Colonic mucosa (tissue), 4 donors: ENCODE measurements at places on chromosomes 4 and X.

DNA sequence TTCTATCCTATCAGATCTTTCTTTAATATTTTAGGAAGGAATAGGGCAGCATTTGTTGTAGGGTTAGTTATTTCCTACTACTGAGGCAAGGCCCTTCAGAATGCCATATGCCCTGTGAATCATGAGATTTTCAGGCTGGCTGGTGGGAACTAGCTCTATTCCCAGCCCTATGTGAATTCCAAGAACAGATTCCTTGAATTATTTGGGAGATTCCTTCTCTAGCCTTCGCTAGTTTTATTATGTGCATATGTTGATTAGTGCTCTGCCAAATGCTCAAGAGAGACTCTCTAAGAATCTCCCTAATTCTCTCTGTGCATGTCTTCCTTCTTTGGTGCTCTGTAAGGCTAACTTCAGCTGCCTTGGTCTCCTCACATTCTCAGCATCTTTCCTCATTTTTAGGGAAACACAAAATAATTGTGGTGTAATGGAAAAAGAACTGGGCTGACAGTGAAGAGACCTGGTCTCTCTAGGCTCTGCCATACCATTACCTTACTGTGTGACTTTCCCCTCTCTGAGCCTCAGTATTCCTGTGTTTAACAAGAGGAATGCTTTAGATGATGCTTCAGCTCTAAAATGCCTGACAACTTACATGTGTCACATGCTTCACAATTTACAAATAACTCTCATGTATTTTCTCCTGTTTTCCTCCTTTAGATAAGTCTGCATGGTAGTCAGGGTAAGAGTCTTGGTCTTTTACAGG, 79.7 kb downstream of the VMA21 start:
- DNase-seq = no peak

DNA sequence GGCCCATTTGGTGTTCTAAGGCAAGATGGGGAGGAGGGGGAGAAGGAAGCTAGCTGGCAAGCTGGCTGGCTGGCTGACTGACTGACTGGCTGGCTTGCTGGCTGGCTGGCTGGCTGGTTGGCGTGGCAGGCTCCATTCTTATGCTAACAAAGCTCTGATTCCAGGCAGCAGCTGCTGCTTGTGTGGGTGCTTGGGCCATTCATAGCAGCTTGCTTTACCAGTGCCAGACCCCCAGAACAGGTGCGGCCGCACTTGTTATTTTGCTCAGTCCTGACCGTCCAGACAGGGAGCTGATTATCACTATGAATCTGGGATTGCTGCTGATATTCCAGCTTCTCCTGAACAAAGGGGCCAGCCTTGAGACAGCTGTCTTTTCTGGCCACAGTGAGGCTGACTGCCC, 131.2 kb upstream of the PAK3 start:
- no peak for DNase-seq

DNA sequence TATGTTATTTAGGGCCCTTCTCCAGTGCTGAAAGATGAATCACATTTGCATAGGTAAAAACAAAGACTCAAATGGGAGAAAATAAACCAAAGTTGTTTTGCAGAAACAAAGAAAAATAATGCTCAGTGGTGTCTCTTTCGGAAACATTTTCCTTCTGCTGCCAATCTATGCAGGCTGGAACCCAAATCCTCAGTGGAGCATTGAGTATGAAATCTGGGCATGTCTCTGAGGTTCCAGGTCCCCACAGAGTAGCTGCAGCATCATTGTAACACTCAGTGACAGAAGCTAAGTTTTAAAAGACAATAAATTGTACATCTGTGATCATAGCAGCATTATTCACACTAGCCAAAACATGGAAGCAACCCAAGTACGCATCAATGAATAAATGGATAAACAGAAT, 303.6 kb downstream of the FBXW7 start:
- no peak for DNase-seq

DNA sequence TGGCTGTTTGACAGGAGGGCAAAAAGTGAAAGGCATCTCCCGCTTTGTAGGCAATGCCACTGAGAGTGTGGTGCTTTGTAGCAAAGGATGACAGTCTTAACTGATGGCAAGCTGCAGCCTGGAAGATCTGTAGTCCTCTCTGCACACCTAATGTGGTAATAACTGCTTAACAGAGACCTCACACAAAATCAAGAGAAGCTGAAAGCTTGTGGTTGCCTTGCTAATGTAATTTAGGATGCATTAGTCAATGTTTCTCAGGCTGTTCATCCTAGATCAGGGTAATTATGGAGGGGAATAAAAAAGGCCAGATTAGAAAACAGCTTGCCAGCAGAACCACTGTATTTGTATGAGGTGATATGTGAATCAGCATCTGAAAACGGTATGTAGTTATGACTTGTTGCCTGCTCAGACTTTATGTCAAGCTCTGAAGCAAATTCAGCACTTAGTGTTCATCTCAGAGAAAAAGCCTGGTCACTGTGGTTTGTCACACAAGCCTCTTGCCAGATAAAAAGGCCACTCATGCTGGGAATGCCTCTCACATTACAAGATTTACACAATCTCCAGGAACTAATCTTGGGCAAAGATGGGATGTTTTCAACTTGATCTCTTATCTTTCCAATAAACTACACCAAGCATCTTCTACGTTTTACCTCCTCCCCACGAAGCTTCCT, 130.8 kb downstream of the ENOX2 start:
- DNase-seq = no peak

GRCh38 chrX:139559383-139560042, 29.0 kb downstream of the F9 start:
- DNase-seq = peak; percentile 44

DNA sequence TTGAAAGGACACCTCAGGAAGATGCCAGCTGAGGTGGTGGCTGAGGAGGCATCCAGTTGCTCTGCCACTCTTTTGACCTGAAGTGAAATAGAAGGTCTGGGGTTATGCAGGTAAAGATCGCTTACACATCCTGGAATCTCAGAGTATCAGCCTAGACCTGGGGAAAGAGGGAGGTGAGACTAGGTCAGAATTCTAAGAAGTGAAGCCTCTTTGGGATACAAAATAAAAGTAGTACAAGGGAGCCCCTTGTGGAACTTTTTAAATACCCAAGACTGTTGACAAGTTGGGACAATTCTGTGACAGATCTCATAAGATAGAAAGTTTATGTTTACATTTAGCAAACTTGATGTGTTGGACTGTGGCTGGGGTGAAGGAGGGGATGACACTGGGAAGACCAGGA, 263.1 kb downstream of the SPRY1 start:
- DNase-seq = no peak

DNA sequence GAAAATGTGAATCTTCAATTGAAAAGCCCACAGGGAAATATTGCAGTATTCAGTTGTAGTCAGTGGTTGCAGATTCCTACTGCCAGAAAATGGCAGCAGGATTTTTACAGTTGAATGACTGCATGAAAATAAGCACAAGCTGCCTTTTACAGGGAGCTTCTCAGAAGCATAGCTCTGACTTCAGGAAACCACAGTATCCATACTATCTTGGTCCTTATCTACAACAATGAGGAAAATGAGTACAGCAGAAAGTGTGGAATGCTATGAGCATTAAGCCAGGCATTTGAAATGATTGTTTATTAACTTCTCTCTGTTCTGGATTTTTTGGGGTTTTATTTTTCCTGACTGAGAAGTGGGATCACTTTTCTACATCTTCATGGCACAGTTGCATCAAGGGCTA, 34.6 kb upstream of the PRRG1 start:
- no peak for DNase-seq

- no peak for DNase-seq
These were observed 10.3 kb downstream of the GUCY1B1 start for GRCh38 chr4:155769090-155769489.

DNA sequence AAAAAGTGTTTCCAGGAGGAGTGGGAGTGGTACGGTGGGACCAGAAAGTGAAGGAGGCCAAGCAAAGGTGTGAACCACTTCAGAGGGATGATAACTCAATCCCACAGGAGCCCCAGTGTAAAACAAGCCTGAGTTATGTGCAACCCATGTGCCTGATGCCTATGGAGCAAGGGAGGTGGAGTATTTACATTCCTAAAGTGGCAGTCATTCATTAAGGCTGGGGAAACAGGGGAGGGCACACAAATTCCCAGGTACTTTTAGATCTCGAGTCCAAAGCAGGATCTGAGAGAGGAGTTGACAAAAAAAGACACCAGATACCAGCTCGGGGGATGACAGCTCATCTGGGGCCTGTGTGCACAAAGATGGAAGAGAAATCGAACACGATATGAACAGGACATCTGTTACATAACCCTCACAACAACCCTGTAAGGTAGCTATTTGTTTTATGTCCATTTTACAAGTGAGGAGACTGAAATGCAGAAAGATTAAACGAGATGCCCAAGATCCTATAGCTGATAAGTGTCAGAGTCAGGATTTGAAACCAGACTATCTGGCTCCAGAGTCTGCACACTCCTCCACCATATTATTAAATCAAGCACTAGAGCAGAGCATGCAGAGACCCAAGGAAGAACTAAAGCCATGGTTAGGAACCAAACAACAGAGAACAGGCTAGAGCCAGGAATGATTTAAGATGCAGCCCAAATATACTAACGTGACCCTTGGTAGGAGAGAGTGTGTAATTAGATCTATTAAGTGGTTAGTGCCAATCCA, 91.9 kb upstream of the MAPK10 start:
- no peak for DNase-seq

DNA sequence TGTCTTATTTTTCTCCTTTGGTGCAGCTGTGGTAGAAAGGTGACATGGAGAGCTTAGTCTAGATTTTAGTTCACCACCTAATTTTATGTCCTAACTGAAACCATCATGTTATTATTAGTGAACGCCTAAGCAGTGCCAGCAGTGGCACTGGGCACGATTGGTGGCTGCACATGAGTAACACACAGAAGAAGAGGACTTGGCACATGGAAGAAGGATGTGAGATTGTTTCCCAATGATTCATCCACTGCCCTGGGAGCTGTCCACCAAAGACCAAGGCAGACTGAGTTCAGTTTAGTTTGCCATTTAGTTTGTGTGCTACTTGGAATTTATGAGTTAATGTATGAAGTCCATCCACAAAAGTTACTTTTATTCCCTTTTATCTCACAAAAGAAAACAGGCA, 68.1 kb upstream of the NAP1L5 start:
- no peak for DNase-seq

GRCh38 chr4:153346031-153346430, 1.5 kb downstream of the MND1 start:
- DNase-seq = no peak

GRCh38 chrX:142233400-142233799, 28.3 kb upstream of the MAGEC2 start:
- DNase-seq = no peak

GRCh38 chr4:4416981-4417380, 30.1 kb downstream of the NSG1 start:
- no peak for DNase-seq

DNA sequence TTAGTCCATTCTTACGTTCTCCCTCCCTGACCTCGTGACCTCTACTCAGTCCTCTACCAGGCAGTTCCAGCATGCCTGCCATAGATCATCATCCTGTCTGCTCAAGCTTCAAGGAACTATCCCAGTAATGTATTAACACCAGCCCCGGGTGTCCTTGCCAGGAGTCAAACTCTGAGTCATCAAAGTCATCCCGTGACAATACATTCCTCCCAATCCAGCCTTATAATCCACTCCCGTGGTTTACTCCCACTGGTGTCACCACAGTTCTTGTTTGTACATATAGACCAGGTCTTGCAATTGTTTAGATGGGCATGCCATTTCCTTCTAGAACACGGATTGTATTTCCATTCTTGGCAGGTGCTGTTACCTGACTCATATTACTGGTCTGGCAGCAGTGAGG, 68.7 kb upstream of the TAB3 start:
- no peak for DNase-seq

DNA sequence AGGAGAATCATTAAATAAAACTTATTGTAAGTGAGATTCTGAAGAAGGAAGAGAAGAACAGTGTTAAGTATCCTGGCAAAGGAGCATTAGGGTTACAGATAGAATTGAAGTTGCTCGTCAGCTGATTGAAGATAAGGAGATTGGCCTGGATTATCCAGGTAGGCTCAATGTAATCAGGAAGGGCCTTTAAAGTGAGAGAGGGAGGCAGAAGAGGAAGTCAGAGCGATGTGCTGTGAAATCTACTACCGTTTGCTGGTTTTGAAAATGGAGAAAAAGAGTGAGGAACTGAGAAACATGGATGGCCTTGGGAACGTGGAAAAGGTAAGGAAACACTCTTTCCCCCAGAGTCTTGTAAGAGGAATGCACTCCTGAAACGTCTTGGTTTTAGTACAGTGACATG, 245.7 kb downstream of the ANTXR2 start:
- no peak for DNase-seq

- no peak for DNase-seq
These were observed 1.4 kb upstream of the SMAD1 start for GRCh38 chr4:145480257-145480656.

- DNase-seq = peak; percentile 42
These were observed 59.3 kb downstream of the MAML3 start for GRCh38 chr4:140094438-140095420.

DNA sequence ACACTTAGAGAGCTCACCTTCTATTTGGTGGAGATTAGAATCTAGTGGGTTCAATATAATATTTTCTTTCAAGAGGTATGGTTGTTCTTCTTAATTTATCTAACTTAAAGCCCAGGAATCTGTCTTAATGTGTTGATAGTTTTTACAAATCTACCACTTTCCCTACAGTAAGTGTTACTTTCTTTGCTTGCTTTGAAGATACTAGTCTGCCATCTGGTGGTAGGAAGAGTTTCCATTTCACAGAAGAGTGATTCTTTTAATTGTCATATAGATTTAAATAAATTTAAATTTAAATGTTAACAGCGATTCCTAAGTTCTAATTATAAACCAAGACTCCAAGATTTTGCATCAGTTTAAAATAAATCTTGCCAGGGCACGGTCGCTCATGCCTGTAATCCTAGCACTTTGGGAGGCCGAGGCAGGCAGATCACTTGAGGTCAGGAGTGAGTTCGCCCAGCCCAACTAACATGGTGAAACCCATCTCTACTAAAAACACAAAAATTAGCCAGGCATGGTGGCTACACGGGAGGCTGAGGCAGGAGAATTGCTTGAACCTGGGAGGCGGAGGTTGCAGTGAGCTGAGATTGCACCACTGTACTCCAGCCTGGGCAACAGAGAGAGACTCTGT, 43.5 kb downstream of the NUDT9 start:
- DNase-seq = no peak

DNA sequence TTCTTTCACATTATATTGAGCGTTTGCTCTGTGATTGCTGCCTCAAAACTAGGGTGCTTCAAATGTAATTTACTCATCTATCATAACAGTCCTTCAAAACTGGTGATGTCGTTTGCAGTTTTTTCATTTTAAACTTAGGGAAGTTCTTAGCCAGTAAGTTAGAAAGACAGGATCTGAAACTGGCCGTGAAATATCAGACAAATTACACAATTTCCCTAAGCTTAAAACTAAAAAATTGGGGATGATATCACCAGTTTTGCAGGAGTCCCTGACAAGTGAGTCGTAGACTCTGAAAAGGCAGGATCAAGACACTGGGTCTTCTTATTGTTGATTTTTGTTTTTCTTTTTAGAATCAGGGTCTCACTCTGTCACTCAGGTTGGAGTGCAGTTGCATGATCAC, 44.8 kb downstream of the MOB1B start:
- no peak for DNase-seq
